ENCODE measurements at places on chromosomes 7 and 10.

DNA sequence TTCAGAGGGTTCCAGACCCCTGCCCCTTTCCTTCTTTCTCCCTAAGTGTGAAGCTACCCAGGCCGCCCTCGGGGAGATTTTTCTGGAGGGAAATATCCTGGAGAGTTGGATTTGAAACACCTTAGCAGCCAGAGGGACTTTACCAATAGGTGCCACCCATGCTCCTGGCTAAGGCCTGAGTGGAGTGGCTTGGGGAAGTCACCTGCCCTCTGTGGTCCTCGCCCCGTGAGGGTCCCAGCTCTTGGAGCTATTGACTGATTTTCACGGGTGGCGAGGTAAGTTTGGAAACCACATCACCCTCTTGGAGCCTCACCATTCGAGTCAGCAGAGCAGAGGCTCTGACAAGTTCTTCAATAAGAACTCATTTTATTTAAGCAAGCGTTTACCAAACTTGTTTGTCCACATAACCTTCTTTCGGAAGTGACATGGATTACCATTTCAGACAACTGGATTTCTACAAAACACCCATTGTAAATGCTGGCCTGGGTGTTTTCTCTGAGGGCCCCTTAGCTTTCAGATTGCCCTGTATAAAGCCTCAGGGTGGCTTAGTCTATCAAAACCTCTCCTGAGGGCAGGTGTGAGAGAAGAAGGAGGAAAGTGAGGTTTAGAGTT, 20.4 kb downstream of the AQP1 start:
- peak; percentile 5 for DNase-seq

GRCh38 chr7:73983437-73984164, 44.4 kb upstream of the ELN start:
- no peak for DNase-seq

DNA sequence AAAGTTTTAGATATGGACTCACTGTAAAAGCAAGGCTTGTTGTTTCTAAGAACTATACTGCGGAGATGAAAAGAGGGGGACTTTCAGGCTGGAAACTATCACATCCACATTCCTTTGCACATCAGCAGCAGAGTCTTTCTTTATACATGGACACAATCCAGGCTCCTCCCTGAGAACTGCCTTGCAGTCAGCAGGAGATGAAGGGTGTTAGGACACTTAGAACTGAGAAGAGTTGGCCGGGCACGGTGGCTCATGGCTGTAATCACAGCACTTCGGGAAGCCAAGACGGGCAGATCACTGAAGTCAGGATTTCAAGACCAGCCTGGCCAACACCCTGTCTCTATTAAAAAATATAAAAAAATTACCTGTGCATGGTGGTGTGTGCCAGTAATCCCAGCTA, 9.7 kb upstream of the GARS1 start:
- DNase-seq: no peak

DNA sequence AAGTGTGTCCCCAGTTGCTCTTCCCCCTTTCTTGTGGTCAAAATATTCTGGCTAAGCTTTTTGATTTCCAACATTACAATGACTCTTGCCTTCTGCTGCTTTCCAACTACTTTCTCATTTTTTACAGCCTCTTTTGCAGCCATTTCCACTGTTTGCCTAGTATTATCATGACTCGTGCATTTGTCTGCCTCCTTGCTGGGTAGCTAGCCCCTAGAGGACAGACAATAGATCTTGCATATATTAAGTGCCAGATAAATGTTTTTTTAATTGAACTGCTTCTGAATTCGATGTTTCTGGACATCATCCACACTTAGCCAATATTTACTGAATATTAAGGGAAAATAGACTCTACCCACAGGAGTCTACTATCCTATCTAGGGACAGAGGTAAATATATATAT, 124.5 kb downstream of the POU6F2 start:
- no peak for DNase-seq

- DNase-seq: peak; percentile 31
Measured at GRCh38 chr10:69179089-69179742, 818 bp upstream of the SUPV3L1 start.

- DNase-seq: peak; percentile 81
Measured at GRCh38 chr10:118568327-118568848, 27.1 kb downstream of the PRLHR start.

DNA sequence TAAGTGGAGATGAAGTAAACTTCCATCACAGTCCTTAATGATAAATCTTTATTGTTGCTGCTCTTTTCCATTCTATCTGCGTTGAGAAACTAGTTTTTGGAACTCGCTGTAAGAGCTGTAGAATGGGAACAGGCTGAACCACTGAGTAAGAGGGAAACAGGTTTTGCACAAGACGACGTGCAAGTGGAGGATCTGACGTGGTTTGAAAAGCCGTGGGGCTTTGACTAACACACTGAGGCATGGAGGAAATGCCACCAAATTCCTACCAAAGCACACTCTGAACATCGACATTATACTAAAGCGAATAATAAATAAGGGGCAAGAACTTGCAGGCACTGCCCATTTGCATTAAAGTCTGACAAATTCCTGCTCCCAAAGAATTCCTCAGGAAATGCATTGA, 160.6 kb downstream of the KLF6 start:
- DNase-seq: no peak

DNA sequence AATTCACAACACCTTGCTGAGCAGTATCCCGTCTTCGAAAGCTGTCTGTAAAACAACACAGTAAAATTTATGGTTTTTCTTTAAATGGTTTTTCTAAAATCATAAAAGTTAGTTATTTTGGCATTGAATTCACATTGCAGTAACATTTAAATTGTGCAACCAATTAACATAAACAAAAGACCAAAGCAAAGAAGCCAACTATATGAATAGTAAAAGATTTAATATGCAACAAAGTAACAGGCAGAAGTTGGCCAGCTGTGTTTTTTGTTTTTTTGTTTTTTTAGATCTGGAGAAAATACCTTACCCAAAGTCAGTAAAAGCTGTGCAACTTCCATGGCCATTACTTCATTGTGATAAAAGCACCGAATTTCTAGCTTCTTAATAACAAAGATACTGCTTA, 11.3 kb downstream of the SRI start:
- no peak for DNase-seq

- no peak for DNase-seq
Measured at GRCh38 chr10:42940487-42941294, 136.2 kb upstream of the RET start.

DNA sequence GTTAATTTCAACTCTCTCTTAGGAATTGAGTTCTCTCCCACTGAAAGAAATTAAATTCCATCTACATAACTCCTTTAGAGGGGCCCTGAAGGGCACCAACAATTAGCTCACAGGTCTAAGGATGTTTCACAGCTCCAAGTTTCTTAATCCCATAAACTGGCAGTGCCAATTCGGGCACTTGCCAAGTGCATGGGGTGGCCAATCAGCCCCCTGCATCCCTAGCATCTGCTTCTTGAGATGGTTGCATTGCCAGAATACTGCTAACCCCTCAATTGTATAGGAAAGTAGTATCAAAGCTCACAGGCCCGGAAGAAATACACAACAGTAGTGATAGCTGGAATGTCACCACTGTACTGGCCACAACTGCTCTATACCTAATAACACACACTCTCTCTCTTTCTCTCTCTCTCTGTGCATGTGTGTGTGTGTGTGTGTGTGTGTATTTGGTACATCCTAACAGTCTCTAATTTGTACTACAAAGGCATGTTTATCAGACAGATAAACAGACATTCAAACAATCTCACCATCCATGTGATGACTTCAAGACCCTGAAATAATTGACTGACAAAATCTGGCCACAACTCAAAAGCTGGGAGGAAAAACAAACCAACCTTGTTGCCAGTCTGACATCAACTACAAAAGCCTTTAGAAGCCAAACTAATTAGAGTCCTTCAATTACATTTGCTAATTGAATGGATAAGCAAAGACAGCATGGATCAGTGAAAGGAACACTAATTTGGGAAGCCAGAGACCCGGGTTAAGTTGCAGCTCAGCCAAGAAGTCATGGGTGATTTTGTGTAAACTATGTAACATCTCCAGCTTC, 27.8 kb downstream of the HIBADH start:
- no peak for DNase-seq

DNA sequence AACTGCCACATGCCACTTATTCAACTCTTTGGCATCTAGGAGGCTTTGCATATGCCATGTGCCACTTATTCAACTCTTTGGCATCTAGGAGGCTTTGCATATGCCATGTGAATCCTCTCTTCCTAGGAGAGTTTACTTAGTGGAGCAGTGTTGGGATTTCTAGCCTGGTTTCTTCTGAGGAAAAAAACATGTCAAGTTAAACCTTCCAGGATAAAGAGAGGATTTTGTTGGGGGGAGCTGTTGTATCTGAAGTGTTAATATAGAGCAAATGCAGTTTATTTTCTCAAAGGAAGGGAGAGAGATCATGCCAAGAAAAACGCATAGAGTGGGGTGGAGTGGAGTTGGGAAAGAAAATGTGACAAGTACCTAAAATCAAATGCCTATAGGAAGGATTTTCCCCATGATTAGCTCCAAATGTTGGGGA, 91.5 kb downstream of the MCU start:
- no peak for DNase-seq

DNA sequence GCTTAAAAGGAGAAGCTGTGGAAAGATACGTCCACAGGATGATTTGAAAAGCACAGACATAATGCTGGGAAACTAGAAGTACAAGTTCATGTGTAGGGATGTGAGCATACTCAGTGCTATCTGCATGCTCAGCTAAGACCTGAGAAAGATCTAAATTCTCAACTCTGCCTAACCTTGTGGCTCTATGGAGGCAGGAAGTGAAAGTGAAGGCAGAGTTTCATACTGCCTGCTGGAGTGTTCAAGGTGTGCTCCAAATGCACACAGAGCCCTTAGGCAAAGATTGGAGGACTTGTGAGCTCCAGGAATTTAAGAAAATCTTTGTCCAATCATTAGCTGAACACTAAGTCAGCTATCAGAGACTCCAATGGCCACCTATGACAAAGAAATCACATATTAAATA, 190.9 kb downstream of the RNLS start:
- no peak for DNase-seq

DNA sequence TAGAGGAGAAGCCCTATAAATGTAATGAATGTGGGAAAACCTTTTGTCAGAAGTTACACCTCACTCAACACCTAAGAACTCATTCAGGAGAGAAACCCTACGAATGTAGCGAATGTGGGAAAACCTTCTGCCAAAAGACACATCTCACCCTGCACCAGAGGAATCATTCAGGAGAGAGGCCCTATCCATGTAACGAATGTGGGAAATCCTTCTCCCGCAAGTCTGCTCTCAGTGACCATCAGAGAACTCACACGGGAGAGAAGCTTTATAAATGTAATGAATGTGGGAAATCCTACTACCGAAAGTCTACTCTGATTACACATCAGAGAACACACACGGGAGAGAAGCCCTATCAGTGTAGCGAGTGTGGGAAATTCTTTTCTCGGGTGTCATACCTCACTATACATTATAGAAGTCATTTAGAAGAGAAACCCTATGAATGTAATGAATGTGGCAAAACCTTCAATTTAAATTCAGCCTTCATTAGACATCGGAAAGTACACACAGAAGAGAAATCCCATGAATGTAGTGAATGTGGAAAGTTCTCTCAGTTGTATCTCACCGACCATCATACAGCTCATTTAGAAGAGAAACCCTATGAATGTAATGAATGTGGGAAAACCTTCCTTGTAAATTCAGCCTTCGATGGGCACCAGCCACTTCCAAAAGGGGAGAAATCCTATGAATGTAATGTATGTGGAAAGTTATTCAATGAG, 18.9 kb downstream of the RBAK start:
- no peak for DNase-seq

DNA sequence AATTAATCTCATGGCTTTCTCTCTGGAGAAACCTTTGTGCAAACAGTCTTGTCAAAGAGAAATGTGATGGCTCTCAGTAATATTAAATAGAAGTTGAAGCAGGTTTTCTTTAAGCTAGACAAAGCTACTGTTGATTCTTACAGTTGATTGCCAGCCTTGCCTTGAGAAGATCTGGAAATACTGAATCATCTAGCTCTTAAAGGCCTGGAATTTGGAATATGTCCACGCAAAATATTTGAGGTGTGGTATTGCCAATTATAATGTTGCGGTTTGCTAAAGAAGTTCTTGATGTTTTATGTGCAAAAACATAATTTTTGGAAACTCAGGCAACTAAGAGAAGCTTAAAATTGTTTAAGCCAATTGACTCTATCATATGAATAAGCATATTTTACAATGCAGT, 371.9 kb downstream of the PHF14 start:
- peak; percentile 10 for DNase-seq

GRCh38 chr10:124213899-124214510, 120.6 kb upstream of the CHST15 start:
- DNase-seq: no peak

DNA sequence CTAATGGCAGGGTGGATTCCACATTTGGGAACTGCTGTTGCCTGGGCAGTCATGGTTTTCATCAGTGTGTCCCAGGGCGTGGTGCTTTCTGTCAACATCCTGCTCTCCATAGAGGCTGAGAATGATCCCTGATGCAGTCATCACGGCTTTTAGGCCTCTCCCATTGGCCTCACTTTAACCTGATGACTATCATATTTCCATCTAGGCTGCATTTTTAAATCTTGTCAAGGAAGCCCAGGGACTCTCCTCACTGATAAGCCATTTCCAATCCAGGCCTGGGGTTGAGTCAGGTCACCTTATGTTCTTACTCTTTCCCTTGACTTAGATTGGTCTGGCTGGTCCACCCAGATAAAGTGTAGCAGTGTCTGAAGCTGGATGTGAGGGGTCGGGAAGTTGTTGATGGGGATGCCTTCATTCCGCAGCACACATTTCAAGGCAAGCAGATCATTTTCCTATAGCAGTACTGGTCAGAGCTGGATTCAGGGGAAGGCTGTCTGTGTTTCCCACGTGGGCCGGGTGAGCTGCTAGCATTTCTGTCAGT, 177.0 kb downstream of the AUTS2 start:
- DNase-seq: peak; percentile 59

DNA sequence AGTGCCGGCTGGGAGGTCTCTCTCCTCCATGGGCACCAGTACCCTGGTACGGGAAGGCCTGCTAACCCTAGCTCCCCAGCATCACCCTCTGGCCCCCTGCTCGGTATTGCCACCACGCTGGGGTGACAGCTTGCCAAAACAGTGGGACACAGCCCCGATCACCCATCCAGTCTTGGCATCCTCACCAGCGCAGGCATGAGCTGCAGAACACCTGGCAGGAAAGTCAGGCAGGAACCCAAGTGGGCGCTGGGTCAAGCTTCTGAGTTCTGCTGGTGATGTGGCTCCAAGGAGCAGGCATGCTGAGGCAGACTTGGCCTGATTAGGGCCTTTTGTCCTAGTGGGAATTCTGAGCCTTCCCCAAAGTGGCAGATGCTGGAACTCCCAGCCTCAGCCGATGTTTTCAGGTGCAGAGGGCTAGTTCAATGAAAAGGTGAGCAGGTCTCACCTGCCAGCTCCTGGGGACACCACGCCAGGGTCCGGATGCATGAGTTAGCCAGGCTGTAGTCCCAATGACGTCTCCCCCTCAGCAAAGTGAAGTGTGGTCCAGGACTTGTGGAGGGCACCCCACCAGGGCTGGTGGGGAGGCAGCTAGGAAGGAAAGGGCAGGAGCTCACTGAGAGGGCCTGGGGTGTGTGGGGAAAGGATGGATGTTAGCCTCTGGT, 8.5 kb upstream of the ZNF22 start:
- no peak for DNase-seq

All from GM03348 (cell line).